ENCODE measurements at places on chromosomes 1 and 21.

DNA sequence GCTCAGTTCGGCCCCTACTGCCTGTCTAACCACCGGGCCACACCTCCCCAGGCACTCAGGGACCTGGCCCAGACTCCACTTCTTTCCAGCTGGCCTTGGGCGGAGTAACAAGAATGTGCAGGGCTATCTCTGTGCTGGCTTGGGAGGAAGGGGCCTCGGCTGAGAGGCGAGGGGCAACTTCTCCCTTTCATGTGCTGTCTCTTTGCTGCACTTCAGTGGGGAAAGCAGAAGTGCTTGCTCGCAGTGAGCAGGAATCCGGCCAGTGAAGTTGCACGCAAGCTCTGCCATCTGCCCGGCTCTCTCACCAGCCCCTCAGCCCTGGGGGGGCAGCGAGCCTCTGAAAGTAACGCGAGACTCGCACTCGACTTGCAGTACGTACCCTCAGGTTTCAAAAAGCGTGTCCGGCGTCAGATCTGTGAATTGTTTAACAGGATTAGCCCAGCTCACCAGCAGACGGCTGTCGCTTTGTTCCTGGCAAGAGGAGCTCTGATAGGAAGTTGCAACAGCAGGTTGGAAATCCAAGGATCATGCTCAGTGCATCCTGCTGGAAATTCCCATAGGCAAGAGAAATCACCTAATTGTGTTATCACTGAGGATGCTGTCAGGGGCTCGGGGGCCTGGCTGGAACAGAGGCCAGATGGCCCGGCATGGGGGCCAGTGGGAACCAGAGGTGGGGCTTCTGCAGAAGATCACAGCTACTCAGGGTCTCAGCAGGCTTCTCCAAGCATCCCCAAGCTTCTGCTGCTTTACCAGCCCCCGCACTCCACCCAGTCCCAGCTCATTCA, 221.1 kb downstream of the NPHP4 start:
- no peak for DNase-seq

DNA sequence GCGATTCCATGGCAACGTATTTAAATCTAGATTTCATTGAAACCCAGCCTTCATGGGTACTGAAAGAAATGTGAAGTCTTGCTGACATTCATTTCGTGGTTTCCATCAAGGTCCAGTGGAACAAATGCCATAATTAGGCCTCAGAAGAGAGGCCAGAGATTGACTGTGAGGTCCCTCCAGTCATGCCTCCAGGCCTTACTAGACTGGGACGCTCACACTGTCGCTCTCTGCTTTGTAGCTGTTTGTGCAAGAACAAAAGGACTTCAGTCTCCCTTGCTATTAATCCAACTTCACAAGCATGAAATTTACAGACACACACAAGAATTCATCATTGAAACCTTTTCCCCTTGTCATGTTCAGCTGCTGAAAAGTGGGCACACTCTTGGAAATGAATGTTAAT, 180.4 kb upstream of the FOXD3 start:
- no peak for DNase-seq

- DNase-seq: no peak
These were observed 152.7 kb upstream of the COL6A1 start for GRCh38 chr21:45828580-45829570.

GRCh38 chr1:57550092-57550491, 126.2 kb upstream of the DAB1 start:
- no peak for DNase-seq

GRCh38 chr1:12052997-12053686, 10.0 kb upstream of the TNFRSF8 start:
- DNase-seq: no peak

- DNase-seq: no peak
These were observed 432.8 kb downstream of the MATN1 start for GRCh38 chr1:30290581-30290980.

GRCh38 chr1:89952605-89953130, 42.2 kb upstream of the ZNF326 start:
- DNase-seq: no peak

DNA sequence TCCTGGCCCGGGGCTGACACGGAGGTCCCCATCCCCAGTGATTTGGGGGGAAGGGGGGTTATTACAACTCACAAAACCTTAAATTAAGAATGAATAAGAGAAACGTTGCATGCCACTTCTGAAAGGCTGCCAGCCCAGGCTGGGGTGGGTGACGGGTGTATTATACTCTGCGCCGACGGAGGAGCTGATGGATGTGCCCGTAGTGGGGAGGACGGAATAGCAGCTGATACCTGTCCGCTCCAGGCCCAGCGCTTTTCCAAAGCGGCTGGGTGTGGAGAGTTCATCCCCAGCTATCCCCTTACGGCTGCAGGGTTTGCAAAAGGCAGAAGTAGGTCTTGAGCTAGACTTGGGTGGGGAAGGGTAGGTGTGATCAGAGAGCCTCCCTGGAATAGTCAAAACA, 63.8 kb upstream of the CASZ1 start:
- no peak for DNase-seq

GRCh38 chr1:184915463-184916090, 58.7 kb downstream of the NIBAN1 start:
- no peak for DNase-seq

- DNase-seq: no peak
These were observed 15.9 kb downstream of the TMEM63A start for GRCh38 chr1:225866061-225866837.

GRCh38 chr21:30502041-30502440, at the start of gene KRTAP19-5:
Gene KRTAP19-5 (minus strand): TSS chr21:30502141. CDS start chr21:30502090, 51 bp downstream.
- DNase-seq: no peak

- no peak for DNase-seq
These were observed 52.7 kb downstream of the ELF3 start for GRCh38 chr1:202063093-202063492.

DNA sequence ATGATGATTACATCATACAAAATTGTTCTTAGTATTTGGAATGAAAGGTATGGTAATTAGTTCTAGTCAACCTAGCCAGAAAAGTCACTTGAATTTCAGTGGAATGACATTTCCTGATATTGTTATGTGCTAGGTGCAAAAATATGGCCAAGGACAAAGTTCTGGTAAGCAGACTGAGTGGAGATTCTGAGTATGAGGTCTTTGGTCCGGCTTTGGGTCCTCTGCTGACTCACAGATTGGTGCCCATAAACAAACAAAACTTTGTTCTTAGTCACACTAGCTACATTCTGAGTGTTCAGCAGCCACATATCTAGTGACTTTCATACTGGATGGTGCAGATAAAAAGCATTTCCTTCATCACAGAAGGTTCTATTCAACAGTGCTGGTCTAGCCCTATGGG, 206.1 kb downstream of the ZNF648 start:
- DNase-seq: no peak

GRCh38 chr1:54230507-54231339, 30.8 kb downstream of the MRPL37 start:
- DNase-seq: no peak

All from GM18507 (cell line).